Activated B cell treated with CpG ODN at 0.5 μM for 24 hours (primary cell): ENCODE measurements at places on chromosomes 16 and 17. TPM values are rescaled to one million over a fixed set of nuclear protein-coding genes. Genes with fewer than 3 reads are reported as not detected.
A peak's percentile ranks its signal among the peaks of the same experiment; 100 is the strongest.

The PPY gene
- total RNA-seq, result not detected in 2 replicates

- no peak for DNase-seq
Measured at GRCh38 chr16:21233521-21234150, at the start of gene ANKS4B. ANKS4B (plus strand) TSS chr16:21233699; CDS start chr16:21233738, 39 bp downstream.

GRCh38 chr16:89412811-89413210, 77.5 kb downstream of the ANKRD11 start:
- no peak for DNase-seq

The KRTAP4-9 gene
- not detected in 2 replicates for total RNA-seq

GRCh38 chr16:55184619-55185018, 139.4 kb upstream of the IRX6 start:
- DNase-seq, result no peak

DNA sequence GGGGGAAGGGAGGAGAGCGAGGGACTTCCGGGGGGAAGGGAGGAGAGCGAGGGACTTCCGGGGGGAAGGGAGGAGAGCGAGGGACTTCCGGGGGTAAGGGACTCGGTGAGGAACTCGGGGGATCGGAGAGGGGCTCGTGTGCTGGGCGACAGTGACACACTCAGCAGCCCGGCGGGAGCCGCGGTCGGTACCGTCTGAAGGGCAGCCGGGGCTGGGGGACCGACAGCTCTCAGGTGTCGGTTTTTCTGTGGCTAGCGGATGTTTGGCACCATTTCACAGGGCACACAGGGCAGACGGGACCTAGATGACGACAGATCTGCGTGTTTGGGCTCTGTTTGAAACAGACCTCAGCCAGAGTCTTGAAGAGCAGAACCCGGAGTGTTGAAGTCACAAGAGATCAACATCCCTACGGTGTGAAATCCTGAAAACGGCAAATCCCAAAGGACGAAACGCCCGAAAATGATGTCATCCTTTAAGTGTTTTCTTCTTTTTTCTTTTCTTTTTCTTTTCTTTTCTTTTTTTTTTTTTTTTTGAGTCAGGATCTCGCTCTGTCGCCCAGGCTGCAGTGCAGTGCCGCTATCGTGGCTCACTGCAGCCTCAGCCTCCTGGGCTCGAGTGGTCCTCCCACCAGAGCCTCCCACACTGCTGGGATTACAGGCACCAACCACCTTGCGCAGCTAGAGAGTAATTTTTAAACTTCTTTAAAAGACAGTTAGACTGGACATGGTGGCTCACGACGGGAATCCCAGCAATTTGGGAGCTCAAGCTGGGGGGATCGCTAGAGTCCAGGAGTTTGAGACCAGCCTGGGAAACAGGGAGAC, 23.9 kb downstream of the ZNF778 start:
- peak; percentile 75 for DNase-seq

The SMIM22 gene
- total RNA-seq, result not detected in 2 replicates

The GLP2R gene
- total RNA-seq, result not detected in 2 replicates

- no peak for DNase-seq
Measured at GRCh38 chr17:80212962-80213642, 7.0 kb downstream of the SGSH start.

DNA sequence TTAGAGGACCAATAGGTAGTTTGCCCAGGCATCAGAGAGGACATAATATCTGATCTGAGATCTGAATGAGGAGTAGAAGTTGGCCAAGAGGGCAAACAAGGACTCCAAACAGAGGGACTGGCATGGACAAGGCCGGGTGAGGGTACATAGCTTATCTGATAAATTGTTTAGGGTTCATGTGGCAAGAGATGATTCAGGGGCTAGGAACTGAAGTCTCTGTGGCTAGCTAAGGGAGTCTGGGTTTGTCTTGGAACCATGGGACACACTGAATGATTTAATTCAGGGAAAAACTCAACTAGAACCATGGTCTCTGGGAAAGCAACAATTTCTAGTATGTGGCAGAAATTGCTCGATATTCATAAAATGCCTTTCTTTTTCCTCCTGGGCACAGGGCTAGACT, 4.1 kb upstream of the AQP8 start:
- no peak for DNase-seq

DNA sequence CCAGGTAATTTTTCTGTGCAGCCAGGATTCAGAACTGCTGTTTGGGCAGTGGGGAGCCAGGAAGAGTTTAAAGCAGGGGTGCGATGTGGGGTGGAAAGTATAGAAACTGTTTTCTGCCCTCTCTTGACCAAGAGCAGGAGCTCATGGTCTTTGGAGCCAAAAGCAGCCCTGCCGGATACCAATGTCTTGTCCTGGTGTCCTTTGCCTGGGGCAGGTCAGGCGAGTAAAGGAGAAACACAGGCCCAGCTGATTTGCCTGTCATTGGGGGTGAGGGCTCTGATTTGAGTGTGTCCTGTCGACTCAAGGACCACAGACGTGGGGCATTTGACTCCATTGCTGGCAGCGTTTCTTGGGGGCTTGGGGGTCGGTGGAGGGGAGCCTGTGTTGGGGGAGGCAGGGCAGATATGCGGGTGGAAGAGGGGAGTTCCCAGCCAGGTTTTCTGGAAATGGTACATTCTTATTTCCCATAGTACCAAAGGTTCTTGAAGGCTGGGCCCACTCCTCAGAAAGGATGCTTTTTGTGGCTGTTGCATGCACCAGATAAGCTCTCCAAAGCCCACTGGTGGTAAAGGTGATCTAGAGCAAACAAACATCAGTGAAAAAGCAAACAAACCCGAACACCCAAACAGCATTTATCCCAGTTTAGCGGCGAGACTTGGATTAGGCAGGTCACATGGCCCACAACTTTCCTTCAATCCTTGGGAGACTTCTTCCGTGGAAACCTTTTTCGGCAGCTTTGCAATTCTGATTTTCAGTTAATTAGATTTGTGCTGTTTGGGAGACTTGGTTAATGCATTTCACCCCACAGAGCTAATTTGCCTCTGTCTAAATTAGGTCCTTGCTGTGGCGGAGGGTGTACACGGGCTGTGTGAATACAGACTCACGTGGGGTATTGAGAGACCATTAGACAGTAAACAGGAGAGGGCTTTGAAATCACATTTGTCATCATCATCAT, 59.0 kb downstream of the MSI2 start:
- no peak for DNase-seq

The MT4 gene
- total RNA-seq, result not detected in 2 replicates

DNA sequence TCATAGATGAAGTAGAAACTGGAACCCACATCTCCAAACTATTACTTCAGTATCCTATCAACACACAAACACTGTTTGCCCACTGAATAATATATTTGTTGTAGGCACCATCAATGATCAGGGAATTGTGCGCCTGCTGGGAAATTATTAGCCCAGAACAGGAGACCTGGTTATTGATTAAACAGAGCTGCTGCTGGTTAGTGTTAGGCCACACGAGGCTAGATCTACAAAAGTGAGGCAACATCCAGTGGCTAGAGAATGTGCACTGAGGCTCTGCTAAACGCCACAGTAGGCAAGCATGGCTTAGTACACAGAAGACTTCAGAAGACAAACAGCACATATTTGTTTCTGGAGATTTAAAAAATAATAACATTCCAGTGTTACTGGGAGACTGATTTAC, 11.0 kb downstream of the ABHD15 start:
- no peak for DNase-seq
